ENCODE measurements at places on chromosomes 16 and 17. TPM values are rescaled to one million over a fixed set of nuclear protein-coding genes. Genes with fewer than 3 reads are reported as not detected.

PDF gene
- total RNA-seq = 11.8 TPM

OR2C1 gene
- total RNA-seq = not detected

SLC47A1 gene
- 0.25 TPM for total RNA-seq

LRRC75A gene
- 5.4 TPM for total RNA-seq

GRCh38 chr17:69677130-69677529 lies 262.6 kb downstream of the MAP2K6 start:
- no peaks in the 10 kb centered on the region for H3K36me3 ChIP-seq
- H3K4me3 ChIP-seq = no peak overlapping the region
- no peak overlapping the region for H3K27ac ChIP-seq
- DNase-seq = no peak
- H3K27me3 ChIP-seq = no peaks in the 10 kb centered on the region

DNA sequence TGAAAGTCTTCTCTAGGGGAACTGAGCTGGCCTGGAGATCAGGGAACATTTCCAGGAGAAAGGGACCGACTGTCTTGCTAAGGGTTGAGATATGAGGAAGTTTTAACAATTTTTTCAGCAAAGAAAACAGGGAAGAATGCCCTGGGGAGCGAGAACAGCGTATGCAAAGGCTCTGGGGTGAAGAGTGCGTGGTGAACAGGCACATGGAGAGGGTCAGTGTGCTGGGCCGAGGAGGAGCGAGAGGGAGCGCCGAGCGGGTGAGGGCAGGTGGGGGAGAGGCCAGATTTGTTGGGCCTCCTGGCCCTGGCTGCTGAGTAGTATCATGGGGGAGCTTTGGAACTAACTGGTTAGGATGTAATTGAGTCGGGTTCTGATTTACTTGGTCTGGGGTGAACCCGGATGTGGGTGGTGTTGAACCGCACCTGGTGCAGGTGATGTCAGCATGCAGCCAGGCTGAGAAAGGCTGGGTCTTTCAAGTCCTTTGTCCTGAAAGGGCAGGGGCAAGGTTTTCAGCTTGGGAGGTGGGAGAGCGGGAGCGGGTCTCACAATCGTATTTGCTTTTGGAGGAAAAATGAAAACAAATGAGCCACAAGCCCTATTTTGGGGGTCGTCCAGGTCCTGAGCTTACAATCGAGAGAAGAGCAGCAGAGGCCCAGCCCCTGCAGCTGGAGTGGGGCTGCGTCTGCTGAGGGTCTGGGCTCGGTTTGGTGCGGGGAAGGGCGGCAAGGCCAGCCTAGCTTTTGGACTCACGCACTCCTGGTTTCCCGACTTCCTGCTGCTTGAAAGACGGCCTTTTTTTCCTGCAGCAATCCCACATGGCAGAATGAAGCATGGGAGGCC lies 11.1 kb upstream of the WFDC1 start:
- no peaks in the 10 kb centered on the region for H3K4me1 ChIP-seq
- no peak overlapping the region for H3K4me3 ChIP-seq
- no peak overlapping the region for H3K27ac ChIP-seq
- peaks cover 3% of the 10 kb centered on the region for H3K27me3 ChIP-seq
- no peak for DNase-seq

GRCh38 chr16:11423315-11424117 lies 78.3 kb downstream of the RMI2 start:
- H3K36me3 ChIP-seq = no peaks in the 10 kb centered on the region
- no peak overlapping the region for H3K4me3 ChIP-seq
- DNase-seq = no peak
- no peak overlapping the region for H3K27ac ChIP-seq
- no peaks in the 10 kb centered on the region for H3K27me3 ChIP-seq

- peak; percentile 93 for DNase-seq
- peak overlapping the region; percentile 83 for H3K27ac ChIP-seq
- no peaks in the 10 kb centered on the region for H3K27me3 ChIP-seq
- peaks cover 91% of the 10 kb centered on the region for H3K4me1 ChIP-seq
- H3K36me3 ChIP-seq = no peaks in the 10 kb centered on the region
Observed at GRCh38 chr17:40480501-40481003, 20.9 kb downstream of the TNS4 start.

- no peak overlapping the region for H3K4me3 ChIP-seq
- no peak overlapping the region for H3K27ac ChIP-seq
- H3K27me3 ChIP-seq = no peaks in the 10 kb centered on the region
- no peaks in the 10 kb centered on the region for H3K36me3 ChIP-seq
Observed at GRCh38 chr16:17273142-17273561, 197.6 kb downstream of the XYLT1 start.

DNA sequence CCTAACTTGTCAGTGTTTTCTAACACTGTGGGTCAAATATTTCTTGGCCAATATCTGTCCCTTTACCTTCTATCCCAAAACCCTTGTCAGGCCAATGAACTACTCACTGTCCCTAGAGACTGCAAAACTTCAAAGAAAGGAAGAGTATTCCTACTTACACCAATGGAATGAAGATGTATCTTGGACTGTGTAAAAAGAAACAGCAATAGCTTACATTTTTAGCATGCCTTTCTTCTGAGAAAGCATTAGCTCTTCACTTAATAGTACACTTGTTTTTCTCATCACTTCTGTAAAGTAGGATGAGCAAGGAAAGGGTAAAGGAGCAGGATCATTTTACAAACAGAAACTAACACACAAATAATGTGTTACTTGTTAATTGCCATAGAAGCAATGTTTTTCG lies 73.9 kb downstream of the STH start:
- H3K27ac ChIP-seq = no peak overlapping the region
- peaks cover 4% of the 10 kb centered on the region for H3K4me1 ChIP-seq
- DNase-seq = no peak
- no peak overlapping the region for H3K4me3 ChIP-seq
- H3K36me3 ChIP-seq = no peaks in the 10 kb centered on the region

DNA sequence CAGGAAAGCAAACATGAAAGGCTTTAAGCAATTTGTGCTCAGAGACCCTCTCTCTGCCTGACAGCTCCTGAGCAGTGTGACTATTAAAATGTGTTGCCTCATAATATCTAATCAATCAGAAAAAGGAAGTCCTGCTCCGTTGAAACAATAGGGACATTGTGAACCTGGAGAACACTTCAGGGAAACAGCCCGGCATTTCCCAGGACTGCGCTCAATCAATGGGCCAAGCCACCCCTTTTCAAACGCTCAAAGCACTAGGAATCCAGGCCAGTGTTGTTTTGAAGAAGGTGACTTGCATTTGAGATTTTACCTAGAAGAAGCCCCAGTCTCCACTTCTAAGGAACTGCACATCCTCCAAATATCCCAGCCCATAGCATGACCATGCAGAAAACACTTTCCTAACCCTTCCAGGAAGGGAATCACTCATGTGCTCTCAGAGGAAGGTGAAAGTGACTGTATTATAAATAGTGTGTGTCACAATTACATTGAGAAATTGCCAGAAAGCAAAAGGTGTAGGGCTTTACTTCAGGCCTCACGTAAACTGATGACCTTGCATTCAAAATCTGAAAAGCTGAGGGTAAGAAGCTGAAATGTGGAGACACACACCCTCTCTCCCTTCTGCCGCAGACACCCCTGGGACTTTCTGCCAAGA lies 19.4 kb downstream of the CDRT4 start:
- peaks cover 9% of the 10 kb centered on the region for H3K4me1 ChIP-seq
- H3K27me3 ChIP-seq = no peaks in the 10 kb centered on the region
- H3K4me3 ChIP-seq = no peak overlapping the region
- no peak overlapping the region for H3K27ac ChIP-seq
- H3K36me3 ChIP-seq = no peaks in the 10 kb centered on the region

GRCh38 chr17:60538726-60539125 lies 12.7 kb upstream of the APPBP2 start:
- H3K36me3 ChIP-seq = no peaks in the 10 kb centered on the region
- H3K4me3 ChIP-seq = no peak overlapping the region
- no peak for DNase-seq

DNA sequence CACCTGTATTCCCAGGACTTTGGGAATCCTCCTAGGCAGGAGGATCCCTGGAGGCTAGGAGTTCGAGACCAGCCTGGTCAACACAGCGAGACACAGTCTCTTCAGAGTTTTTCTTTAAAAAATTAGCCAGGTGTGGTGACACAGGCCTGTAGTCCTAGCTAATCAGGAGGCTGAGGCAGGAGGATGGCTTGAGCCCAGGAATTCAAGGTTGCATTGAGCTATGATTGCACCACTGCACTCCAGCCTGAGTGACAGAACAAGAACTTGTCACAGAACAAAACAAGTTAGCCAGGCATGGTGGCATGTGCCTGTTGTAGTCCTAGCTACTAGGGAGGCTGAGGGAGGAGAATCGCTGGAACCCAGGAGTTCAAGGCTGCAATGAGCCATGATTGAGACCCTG lies 24.8 kb downstream of the ANKRD40 start:
- H3K4me1 ChIP-seq = no peaks in the 10 kb centered on the region
- H3K4me3 ChIP-seq = no peak overlapping the region
- H3K36me3 ChIP-seq = no peaks in the 10 kb centered on the region

DNA sequence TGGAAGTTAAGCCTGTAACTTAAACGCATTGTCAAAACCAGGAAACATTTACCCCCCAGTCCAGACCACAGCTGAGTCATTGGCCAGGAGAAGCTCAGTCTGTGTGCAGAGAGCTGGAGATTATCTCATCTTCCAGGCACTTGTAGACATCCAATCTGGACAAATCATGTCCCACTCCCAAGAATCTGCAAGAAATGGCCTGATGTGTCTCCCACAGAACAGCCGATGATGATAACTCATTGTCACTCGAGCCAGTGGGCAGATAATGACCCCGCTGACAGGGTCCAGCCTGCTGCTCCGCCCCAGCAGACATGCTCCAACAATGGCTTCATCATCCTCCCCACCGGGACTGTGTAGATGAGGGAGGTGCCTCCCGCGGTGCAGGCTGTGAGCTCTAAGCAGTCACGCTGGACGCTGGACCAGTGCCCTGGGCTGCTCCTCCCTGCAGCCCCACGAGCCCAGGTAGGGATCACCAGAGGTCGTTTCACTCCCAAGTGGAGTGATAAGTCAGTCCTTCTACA lies 322.5 kb downstream of the C16orf95 start:
- no peaks in the 10 kb centered on the region for H3K4me1 ChIP-seq
- H3K36me3 ChIP-seq = no peaks in the 10 kb centered on the region
- H3K27me3 ChIP-seq = no peaks in the 10 kb centered on the region
- no peak overlapping the region for H3K27ac ChIP-seq
- no peak for DNase-seq
- no peak overlapping the region for H3K4me3 ChIP-seq

DNA sequence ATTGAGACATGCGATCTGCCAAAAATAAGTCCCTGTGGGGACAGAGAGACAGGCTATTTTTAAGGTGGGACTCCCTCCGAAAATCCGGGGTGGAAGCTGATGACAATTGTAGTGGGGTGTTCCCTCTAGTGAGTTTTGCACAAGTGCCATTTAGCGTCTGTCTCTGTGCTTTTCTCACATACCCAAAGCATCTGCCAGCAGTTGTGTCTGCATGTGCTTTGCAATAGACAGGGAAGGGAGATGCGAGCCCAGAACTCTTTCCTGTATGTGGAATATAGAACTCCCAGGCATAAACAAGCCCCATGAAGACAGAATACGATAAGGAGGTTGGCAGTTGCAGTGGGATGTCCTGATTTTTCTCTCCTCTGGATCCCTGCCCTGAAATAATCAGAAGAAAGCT lies 282.7 kb upstream of the XYLT1 start:
- H3K36me3 ChIP-seq = no peaks in the 10 kb centered on the region
- no peaks in the 10 kb centered on the region for H3K27me3 ChIP-seq
- no peak overlapping the region for H3K27ac ChIP-seq
- no peaks in the 10 kb centered on the region for H3K4me1 ChIP-seq
- no peak for DNase-seq
- no peak overlapping the region for H3K4me3 ChIP-seq

DNA sequence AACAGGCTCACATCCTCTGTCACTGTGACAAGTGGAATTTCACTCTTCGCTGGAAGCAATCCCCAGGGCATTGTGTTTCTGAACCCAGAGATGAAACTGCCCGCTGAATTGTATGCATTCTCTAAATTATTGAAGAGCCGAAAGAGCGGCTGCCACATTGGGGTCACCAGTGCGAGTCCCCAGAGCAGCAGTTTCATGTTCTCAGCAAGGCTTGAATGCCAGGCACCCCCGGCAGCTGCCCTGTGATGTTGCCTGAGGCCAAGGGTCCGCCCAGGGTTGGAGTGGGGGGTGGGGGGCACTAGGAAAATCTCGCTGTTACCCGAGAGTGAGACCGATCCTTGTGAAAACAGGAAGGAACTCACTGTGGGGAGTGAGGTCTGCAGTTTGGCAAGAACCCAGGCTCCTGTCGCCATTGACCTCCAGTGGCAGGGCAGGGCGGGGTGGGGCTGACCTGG lies 20.7 kb upstream of the BCAR1 start:
- no peak for DNase-seq
- no peaks in the 10 kb centered on the region for H3K27me3 ChIP-seq
- no peak overlapping the region for H3K4me3 ChIP-seq
- H3K27ac ChIP-seq = no peak overlapping the region
- peaks cover 7% of the 10 kb centered on the region for H3K4me1 ChIP-seq

GRCh38 chr17:32449963-32450362 lies 5.7 kb downstream of the PSMD11 start:
- H3K27ac ChIP-seq = no peak overlapping the region
- no peak for DNase-seq
- H3K4me1 ChIP-seq = peaks cover 24% of the 10 kb centered on the region
- H3K27me3 ChIP-seq = no peaks in the 10 kb centered on the region
- H3K36me3 ChIP-seq = peaks cover 56% of the 10 kb centered on the region

DNA sequence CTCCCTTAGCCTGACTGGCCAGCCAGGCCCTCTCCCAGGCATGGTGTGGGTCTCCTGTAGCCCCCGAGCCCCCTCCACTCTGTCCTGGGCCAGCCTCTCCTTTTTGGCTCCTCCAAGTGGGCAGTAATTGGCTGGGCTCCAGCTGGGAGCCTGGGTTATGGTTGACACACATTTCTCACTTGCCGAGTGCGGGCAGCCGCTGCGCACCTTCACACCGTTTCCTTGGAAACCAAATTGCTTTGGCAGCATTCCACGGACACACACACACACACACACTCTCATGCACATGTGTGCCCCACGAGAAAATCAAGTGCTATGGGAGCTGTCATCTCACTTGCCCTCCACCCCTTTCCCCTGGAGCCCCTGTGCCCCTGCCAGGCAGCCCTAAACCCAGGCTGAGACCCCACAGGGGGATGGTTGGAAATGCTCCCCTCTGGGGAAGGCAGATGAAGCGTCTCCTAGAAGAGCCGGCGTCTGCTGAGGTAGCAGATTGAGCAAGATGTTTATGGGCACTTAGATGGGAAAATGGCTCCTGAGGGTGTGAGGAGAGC lies 402.7 kb upstream of the TNRC6C start:
- H3K4me1 ChIP-seq = no peaks in the 10 kb centered on the region
- H3K36me3 ChIP-seq = no peaks in the 10 kb centered on the region
- DNase-seq = peak; percentile 6
- H3K27me3 ChIP-seq = no peaks in the 10 kb centered on the region

DNA sequence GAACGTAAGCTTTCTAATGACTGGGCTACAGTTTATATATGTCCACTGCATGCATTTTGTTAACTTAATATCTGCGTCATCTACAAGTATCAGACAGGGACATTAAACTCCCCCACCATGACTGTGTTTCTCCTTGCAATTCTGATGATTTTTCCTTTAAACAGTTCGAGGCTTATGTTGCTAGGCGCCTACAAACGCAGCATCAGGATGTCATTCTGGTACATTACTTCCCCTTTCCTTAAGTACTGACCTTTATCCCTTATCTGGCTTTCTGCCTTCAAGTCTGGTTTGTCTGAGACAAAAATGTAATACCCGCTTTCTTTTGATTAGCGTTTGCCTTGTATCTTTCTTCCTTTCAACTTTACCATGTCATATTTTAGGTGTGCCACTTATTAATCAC lies 362.4 kb downstream of the SLC39A11 start:
- no peak overlapping the region for H3K27ac ChIP-seq
- no peak for DNase-seq
- H3K36me3 ChIP-seq = no peaks in the 10 kb centered on the region
- no peaks in the 10 kb centered on the region for H3K27me3 ChIP-seq
